ENCODE measurements at places on chromosomes 3 and 15. TPM values are rescaled to one million over a fixed set of nuclear protein-coding genes. Genes with fewer than 3 reads are reported as not detected.

Gene ZNF717
- total RNA-seq = 10.3 TPM

Gene CKMT1A
- total RNA-seq = 0.66 TPM

Gene WDR93
- not detected for total RNA-seq

Gene ITIH3
- not detected for total RNA-seq

GRCh38 chr3:146929696-146930095, 324.6 kb upstream of the PLSCR5 start:
- no peaks in the 10 kb centered on the region for H3K36me3 ChIP-seq
- H3K27ac ChIP-seq = no peak overlapping the region
- H3K27me3 ChIP-seq = no peaks in the 10 kb centered on the region
- no peak for DNase-seq
- no peaks in the 10 kb centered on the region for H3K4me1 ChIP-seq
- H3K4me3 ChIP-seq = no peak overlapping the region

GRCh38 chr3:37990527-37990926, at the start of gene VILL:
VILL (plus strand) TSS chr3:37990786; CDS start chr3:37993673, 2,887 bp downstream.
- H3K36me3 ChIP-seq = peaks cover 6% of the 10 kb centered on the region
- H3K27ac ChIP-seq = peak within 1 kb of the TSS; percentile 52
- H3K4me3 ChIP-seq = no peak within 1 kb of the TSS
- peaks cover 22% of the 10 kb centered on the region for H3K4me1 ChIP-seq

DNA sequence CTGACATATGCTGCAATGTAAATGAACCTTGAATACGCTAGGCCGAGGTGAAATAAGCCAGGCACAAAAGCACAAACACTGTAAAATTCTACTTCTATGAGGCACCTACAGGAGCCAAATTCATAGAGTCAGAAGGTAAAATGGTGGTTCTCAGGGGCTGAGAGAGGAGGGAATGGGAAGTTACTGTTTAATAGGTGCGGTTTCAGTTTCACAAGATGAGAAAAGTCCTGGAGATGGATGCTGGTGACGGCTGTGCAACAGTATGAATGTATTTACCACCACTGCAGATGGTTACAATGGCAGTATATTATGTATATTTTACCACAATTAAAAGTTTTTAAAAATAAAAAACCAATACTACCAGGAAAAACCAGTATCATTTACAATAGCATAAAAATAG, 4.0 kb downstream of the TNK2 start:
- no peak overlapping the region for H3K27ac ChIP-seq
- peaks cover 25% of the 10 kb centered on the region for H3K36me3 ChIP-seq
- peaks cover 64% of the 10 kb centered on the region for H3K4me1 ChIP-seq
- peak overlapping the region; percentile 60 for H3K4me3 ChIP-seq
- DNase-seq = no peak
- H3K27me3 ChIP-seq = no peaks in the 10 kb centered on the region

DNA sequence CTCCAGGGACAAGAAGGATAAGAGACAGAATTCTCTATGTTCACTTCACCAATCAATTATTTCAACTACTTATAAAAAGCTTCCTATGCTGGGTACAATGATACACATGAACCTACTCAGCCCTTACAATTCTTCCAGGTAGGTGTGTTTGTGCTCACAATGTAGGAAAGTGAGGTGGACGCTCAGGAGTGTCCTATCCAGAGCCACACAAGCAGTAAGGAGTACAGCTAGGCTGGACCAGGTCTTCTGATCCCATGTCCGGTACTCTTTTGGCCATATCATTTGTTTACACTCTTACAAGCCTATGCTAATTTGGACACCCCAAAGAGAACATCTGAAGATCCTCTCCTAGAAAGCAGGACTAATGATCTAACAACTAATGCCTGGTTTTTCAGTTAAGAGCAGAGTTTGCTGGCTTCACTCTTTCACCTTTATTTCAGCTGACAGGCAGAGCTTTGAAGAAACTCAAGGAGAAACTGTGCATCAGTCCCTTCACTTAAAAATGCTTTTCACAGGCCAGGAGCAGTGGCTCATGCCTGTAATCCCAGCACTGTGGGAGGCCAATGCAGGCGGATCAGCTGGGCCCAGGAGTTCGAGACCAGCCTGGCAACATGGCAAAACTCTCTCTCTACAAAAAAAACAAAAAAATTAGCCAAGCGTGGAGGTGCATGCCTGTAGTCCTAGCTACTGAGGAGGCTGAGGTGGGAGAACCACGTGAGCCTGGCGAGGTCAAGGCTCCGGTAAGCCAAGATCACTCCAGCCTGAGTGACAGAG, 27.5 kb downstream of the IGF2BP2 start:
- DNase-seq = no peak
- H3K27me3 ChIP-seq = peaks cover 5% of the 10 kb centered on the region
- H3K27ac ChIP-seq = no peak overlapping the region
- peaks cover 14% of the 10 kb centered on the region for H3K4me1 ChIP-seq

GRCh38 chr3:40310705-40311104, 1.2 kb downstream of the EIF1B start:
- H3K27me3 ChIP-seq = no peaks in the 10 kb centered on the region
- peaks cover 31% of the 10 kb centered on the region for H3K36me3 ChIP-seq
- H3K27ac ChIP-seq = peak overlapping the region; percentile 99
- peak overlapping the region; percentile 100 for H3K4me3 ChIP-seq
- H3K4me1 ChIP-seq = peaks cover 17% of the 10 kb centered on the region

Data from activated CD4-positive, alpha-beta T cell treated with anti-CD3 and anti-CD28 coated beads, Interleukin-2, amount 10 ng/mL, durations not matched to agents 24 days and 14 days (primary cell).